ENCODE measurements at places on chromosomes 7 and 10.

DNA sequence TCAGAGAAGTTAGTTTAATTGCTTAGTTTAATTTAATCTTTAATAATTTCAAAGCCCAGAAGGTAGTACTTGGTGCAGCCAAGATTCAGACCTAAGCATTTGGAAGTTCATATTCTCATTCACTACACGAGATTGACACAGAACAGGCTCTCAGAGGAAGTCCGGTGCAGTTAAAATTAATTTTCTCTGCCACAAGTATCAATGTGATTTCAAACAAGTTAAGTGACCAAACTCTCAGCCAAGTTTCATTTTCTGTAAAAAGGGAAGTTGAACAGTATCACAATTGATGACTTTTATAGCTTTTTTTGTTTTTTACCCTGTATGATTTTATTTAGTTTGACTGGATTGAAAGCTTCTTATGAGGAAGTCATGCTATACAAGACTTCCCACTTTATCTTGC is 1494.9 kb upstream of the LRRTM3 start:
- no peak for DNase-seq

DNA sequence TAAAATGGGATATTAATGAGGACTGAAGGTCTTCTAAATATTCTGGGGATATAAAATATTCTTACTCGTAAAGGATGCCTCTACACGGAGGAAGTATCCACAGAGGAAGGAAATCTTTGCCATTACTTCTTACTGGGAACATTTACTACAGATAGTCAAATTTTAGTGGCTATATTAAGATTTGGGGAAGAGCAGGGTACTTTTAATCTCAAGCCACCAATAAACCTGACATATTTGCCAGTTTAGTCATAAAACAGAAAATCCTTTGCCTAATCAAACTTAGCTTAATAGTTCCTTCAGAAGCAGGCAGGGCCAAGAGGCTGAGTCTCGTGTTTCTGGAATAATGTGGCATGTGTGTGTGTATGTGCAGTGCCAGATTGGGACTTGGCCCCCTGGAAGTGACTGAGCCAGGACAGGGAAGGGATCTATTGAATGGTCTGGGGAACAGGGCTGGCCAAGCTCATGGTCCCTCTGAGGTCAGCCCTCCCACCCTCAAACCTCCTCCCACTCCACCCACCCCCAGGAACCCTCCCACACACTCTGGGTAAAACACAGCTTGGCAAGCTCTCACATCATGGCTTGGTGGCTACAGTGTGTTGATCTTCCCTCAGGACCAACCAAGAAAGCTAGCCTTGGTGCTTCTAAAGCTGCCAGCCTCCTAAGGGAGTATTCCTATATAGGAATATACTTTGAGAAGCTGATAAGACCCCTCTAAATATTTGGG is 1.6 kb upstream of the PIK3CG start:
- no peak for DNase-seq

DNA sequence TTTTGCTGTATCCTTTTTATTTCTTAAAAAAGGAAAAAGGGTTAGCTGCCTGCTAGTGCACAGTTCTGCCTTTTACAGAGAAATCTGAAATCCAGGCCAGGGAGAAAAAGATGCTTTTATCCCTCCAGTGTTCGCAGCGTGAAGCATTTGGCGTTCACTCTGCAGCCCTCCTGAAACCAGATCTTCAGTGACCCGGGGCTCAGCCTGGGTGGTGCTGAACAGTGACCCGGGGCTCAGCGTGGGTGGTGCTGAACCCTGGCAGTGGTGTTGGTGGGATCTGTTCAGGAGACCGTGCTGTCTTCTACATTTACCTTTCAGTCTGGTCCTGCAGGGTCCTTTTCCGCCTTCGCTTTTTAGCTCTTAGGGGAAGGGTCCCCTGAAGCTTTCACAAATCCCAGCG is 164.7 kb upstream of the KLF6 start:
- no peak for DNase-seq

DNA sequence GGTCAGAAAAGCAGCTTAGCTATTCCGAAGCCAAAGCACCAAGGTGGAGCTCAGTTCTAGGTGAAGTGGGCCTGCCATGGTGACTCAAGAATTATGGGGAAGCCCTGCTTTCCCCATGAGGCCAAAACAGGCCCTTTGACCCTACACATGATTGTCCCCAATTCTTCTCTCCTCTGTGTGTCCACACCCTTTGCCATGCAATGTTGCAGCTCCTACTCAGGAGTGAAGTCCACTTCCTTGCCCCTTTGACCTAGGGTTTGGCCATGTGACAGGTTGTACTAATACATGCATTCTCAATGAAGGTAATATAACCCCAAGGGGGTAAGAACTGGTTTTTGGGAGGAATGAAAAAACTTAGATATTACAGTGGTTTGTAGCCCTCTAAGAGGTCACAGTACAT is 67.6 kb upstream of the MKRN1 start:
- DNase-seq: no peak

- no peak for DNase-seq
These were observed 131.4 kb downstream of the ADAM12 start for GRCh38 chr10:126256864-126257263.

Measured in CD4-positive, alpha-beta T cell treated with Interleukin-1 beta for 1 hour (primary cell).